Fibroblast of gingiva (primary cell): ENCODE measurements at places on chromosomes 4 and X.

DNA sequence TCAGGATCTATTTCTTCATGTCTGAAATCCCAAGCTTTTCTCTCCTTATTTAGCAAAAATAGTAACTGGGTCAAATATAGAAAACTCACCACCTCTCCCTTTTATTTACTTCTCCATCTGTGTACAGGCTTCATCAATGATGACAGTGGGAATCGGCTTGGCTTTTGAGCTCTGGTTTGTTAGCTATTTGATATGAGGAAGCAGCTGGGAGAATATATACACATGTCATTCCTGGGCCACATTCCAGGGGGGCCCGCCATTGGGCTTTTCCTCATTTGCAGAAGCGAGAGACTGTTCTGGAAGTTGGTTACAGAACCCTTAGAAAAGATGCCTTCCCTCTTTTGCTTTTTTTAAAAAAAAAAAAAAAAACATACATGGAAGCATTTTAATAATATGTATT, 107.4 kb upstream of the F9 start:
- DNase-seq = no peak

- no peak for DNase-seq
These were observed 101.5 kb upstream of the MAML3 start for GRCh38 chr4:140255467-140255866.

DNA sequence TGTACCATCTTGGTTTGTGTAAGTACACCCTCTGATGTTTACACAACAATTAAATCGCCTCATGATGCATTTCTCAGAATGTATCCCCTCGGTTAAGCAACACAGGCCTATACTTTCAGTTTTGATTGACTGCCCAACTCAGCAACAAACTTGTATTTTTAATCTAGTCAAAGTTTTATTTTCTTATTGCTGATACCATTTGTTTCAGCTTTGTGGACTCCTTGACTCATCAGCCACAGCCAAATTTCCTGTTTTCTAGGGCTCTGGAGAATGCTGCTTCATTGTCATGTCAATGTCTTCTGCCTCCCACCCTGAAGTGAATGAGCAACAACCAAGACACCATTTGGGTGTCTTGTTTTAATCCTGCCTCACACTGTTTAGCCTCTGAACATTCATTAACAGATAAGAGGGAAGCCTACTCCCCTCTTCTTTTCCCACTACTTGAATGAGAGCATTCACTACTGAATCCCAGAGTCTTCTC, 14.0 kb downstream of the BBS12 start:
- no peak for DNase-seq

DNA sequence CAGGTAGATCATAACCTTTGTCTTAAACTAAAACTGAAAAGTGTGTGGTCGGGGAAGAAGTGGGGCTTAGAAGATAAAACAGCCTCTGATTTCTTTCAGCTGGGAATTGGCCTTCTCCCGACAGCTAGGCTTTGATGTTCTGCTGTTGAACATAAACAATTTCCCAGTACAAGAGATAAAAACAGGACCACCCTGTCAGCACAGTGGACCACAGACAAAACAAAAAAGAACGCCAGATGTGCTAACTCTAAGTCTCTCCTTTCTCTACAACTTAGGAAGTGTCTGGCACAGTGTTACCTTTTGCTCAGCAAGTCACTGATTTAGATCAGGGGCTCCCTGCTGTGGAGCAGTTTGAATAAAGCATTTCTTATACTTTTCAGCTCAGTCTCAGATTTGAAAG, 87.5 kb upstream of the UXT start:
- DNase-seq = no peak

DNA sequence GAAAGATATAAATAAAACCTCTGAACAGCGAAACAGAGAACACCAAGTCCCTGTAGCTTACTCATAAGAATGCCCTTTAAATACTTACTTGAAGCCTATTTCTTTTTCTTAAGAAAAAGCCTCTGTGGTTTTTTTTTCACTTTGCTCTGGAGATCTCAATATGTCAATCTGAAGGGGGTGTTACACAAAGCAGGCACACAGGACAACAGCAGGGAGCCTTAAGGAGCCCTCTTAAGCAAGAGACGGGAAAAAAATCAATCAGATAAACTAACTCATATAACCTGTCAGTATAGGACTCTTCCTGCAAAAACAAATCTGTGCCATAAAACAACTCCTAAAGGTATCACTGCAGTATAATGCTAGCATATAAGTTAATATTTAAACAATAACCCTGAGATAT, 611.1 kb upstream of the ATOH1 start:
- no peak for DNase-seq

- no peak for DNase-seq
These were observed 123.9 kb downstream of the DCHS2 start for GRCh38 chr4:154367659-154368058.

DNA sequence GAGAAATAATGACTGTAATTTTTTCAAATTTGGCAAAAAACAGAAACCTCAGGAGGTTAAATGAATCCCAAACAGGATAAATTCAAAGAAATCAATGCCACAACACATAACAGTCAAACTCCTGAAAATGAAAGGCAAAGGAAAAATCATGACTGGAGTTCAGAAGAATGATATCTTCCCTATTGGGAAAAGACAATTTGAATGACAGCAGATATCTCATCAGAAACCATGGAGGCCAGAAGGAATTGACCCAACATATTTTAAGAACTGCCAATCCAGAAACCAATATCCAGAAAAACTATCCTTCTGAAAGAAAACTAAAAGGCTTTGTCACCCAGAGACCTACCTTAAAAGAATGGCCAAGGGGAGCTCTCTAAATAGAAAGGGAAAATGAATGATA, 40.1 kb upstream of the MAMLD1 start:
- DNase-seq = no peak

GRCh38 chr4:40253906-40254305, 57.1 kb downstream of the RHOH start:
- no peak for DNase-seq
